ENCODE measurements at places on chromosomes 4 and X. TPM values are rescaled to one million over a fixed set of nuclear protein-coding genes. Genes with fewer than 3 reads are reported as not detected.

DNA sequence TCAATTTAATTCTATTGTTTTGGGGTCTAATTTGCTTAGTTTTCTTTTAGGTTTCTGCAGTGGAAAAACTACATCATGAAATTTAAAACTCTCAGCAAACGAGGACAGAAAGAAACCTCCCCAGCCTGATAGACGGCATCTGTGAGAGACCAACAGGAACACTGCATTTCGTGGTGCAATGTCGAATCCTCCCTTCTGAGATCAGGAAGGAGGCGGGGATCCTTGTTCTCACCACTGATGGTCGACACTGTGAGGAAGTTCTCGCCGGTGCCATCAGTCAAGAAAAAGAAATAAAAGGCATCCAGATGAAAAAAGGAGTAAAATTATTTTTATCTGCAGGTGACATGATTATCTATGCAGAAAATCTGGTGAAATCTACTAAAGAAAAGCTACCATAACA lies 16.5 kb downstream of the GAK start:
- no peak for DNase-seq
- no peak overlapping the region for H3K27ac ChIP-seq
- no peaks in the 10 kb centered on the region for H3K27me3 ChIP-seq
- no peaks in the 10 kb centered on the region for H3K4me1 ChIP-seq
- H3K36me3 ChIP-seq = peaks cover 4% of the 10 kb centered on the region

DNA sequence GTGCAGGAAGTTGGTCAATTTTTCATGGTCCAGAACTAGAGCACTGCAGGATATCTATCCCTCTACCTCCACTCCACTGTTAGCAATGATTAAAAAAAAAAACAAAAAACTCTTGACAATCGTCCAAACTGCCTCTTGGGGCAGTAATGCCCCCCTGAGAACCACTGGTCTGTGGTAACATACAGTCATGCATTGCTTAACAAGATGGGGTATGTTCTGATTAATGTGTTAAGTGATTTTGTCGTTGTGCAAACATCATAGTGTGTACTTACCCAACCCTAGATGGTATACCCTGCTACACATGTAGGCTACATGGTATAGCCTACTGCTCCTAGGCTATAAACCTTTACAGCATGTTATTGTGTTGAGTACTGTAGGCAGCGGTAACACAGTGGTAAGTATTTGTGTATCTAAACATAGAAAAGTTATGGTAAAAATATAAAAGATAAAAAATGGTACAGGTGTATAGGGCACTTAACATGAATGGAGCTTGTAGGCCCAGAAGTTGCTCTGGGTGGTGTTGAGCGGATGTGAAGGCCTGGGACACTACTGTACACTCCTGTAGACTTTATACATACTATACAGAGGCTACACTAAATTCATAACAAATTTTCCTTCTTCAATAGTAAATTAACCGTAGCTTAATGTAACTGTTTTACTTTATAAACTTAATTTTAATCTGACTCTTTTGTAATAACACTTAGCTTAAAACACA lies 34.1 kb downstream of the ART3 start:
- H3K4me3 ChIP-seq = no peak overlapping the region
- no peak overlapping the region for H3K27ac ChIP-seq
- H3K36me3 ChIP-seq = no peaks in the 10 kb centered on the region
- H3K27me3 ChIP-seq = no peaks in the 10 kb centered on the region
- no peaks in the 10 kb centered on the region for H3K4me1 ChIP-seq

DNA sequence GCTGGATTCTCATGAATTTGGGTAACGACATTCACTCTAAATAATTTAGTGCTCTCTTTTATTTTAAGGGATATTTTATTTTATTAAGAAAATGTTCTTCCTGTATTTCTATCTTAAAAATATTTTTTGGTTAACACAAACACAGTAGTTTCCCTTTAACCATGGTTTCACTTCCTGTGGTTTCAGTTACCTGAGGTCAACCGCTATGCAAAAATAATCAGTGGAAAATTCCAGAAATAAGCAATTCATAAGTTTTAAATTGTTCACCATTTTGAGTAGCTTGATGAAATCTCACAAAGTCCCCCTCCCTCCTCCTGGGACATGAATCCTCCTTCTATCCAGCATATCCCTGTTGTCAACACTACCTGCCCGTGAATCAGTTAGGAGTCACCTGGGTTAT lies 71.4 kb downstream of the GBA3 start:
- DNase-seq = no peak
- no peak overlapping the region for H3K27ac ChIP-seq
- no peaks in the 10 kb centered on the region for H3K36me3 ChIP-seq
- no peak overlapping the region for H3K4me3 ChIP-seq
- no peaks in the 10 kb centered on the region for H3K4me1 ChIP-seq

- H3K27ac ChIP-seq = no peak overlapping the region
- no peak overlapping the region for H3K4me3 ChIP-seq
- no peaks in the 10 kb centered on the region for H3K36me3 ChIP-seq
- no peaks in the 10 kb centered on the region for H3K4me1 ChIP-seq
- H3K27me3 ChIP-seq = no peaks in the 10 kb centered on the region
- DNase-seq = no peak
Observed at GRCh38 chr4:28310926-28311325, 1450.3 kb downstream of the STIM2 start.

DNA sequence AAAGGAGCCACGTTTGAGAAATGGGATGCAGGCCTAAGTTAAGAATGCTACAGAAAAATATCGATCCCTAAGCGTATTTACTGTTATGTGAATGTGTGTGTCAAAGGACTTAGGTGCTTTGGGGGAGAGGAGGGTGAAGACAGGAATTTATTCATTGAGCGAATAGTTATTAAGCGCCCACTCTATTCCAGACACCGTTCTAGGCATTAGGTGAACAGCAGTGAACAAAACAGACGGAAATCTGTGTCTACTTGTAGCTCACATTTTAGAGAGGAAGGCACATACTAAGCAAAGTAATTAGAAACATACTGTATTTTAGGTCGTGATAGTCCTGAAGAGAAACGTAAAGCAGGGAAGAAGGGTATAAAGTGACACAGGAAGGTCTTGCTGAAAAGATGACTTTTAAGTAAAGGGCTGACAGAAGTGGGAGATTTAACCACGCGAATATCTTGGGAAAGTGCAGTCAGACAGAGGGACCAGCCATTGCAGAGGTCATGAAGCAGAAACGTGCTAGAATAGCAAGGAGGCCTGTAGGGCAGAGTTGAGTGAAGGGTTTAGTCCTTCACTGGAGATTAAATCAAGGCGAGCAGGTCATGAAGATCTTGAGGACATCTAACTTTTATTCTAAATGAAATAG lies 541 bp downstream of the AIMP1 start:
- DNase-seq = peak; percentile 6
- no peaks in the 10 kb centered on the region for H3K36me3 ChIP-seq
- H3K27ac ChIP-seq = peak overlapping the region; percentile 99
- peaks cover 8% of the 10 kb centered on the region for H3K4me1 ChIP-seq

- no peaks in the 10 kb centered on the region for H3K4me1 ChIP-seq
- no peaks in the 10 kb centered on the region for H3K36me3 ChIP-seq
- no peak overlapping the region for H3K4me3 ChIP-seq
- H3K27ac ChIP-seq = no peak overlapping the region
- H3K27me3 ChIP-seq = no peaks in the 10 kb centered on the region
Observed at GRCh38 chr4:14827111-14827510, 175.2 kb upstream of the CPEB2 start.

DNA sequence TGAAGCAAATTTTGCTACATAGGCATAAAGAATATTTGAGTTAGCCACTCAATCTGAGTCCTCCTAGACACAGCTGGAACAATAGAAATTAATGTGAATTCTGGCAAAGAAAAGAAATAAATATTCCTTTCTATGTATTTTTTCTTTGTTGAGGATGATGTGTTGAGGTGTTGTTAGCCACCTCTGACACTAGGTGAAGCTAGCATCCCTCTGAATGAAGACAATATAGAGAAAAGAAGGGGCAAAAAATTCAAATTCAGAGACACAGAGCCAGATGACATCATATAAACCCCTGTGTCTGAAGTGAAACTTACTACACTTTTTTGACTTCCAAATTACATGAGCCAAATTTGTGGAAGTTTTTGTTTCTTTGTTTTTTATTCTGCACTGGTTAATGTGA lies 34.6 kb upstream of the TMPRSS11D start:
- no peaks in the 10 kb centered on the region for H3K4me1 ChIP-seq
- H3K27me3 ChIP-seq = no peaks in the 10 kb centered on the region
- H3K27ac ChIP-seq = no peak overlapping the region
- DNase-seq = no peak

Gene GSTCD
- total RNA-seq = 10.8 TPM
